ENCODE measurements at places on chromosomes 2 and 18.
A peak's percentile ranks its signal among the peaks of the same experiment; 100 is the strongest.

GRCh38 chr2:10253596-10254372, 48.9 kb upstream of the HPCAL1 start:
- peak; percentile 14 for DNase-seq

DNA sequence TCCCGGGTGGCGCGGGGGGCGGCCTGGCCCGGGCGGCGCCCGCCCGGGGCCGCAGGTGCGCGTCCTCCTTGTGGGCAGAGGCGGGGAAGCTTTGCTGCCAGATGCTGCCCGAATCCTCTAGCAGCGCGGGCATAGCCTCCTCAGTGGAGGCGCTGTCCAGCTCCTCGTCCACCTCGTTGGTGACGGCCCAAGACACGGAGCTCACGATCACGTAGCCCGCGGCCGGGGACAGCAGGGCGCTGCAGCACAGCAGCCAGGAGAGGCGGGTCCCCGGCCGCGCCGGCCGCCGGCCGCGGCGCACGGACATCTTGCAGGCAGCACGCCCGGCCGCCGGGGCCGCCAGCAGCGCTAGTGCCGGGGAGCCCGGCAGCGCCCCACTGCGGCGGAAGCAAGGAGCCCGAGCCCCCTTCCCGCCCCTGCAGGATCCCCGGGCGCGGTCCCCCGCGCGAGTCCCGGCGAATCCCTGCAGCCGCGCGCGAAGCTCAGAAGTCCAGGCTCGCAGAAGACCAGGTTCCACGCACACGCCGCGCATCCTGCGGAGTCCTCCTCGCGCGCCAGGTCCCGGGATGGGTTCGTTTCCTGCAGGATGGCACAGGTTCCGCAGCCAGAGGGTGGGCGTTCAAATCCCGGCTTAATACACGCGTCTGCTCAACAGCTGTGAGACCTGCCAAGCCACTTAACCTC, at the start of gene CREG2:
Gene CREG2, minus strand, starts transcription at position 353 of the 684 bp plus-strand sequence. Its CDS starts 46 bp downstream, at position 307.
- peak; percentile 66 for DNase-seq

- no peak for DNase-seq
Observed at GRCh38 chr2:101986804-101987740, 4.7 kb upstream of the IL1R2 start.

GRCh38 chr2:206443735-206444527, 599 bp downstream of the ADAM23 start:
- DNase-seq, result peak; percentile 18

DNA sequence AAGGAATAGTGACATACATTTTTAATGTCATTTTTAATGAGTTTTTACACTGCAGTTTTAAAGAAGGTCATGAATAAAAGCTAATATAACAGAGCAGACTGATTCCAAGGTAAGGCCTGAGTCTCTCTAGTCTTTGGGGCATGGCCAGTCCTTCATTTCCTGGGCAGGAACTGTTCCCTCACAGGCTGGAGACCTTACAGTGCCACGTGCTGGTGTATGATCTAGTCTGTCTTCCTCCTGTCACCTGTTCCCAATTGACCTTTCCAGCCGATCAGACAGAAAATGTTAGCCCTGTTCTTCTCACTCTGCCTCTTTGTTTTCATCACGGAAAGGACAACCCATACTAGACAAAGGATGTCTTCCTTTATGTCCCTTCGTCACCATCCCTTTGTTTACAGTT, 33.6 kb downstream of the ZCCHC2 start:
- DNase-seq, result no peak

GRCh38 chr2:20094955-20095354, 43.5 kb upstream of the LAPTM4A start:
- no peak for DNase-seq

DNA sequence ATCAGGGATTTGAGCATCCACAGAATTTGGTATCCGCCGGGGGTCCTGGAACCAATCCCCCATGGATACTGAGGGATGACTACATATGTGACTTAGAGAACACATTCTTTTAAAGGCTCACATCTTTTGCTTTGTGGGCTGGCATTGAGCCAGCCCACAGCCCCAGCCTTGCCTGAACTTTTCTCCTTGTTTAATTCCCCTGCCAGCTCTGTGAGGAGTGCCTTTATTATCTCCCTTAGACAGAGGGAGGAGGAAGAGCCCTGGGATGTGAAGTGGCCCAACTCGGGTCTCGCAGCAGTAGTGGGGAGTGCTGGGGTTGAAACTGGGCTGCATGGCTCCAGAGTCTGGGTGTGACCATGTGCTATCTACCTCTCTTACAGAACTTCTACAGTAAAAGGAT, 7.6 kb downstream of the TTC39C start:
- DNase-seq, result no peak

All from left ventricle myocardium inferior (tissue), 1 donor.